Natural killer cell (primary cell): ENCODE measurements at places on chromosomes 1 and 21. TPM values are rescaled to one million over a fixed set of nuclear protein-coding genes. Genes with fewer than 3 reads are reported as not detected.

DNA sequence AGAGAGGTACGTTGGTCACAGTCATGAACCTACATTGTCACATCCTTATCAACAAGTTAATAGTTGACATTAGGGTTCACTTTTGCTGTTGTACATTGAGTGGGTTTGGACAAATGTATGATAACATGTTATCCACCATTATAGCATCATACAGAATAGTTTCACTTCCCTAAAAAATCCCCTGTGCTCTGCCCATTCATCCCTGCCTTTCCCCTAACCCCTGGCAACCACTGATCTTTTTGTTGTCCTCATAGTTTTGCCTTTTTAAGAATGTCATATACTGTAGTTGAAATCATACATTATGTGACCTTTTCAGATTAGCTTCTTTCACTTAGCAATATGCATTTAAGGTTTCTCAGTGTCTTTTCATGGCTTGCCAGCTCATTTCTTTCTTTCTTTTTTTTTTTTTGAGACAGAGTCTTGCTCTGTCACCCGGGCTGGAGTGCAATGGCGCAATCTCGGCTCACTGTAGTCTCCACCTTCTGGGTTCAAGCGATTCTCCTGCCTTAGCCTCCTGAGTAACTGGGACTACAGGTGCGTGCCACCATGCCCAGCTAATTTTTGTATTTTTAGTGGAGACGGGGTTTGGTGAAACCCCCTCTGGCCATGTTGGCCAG, 50.6 kb downstream of the UCK2 start:
- DNase-seq = no peak
- no peaks in the 10 kb centered on the region for H3K27me3 ChIP-seq
- H3K36me3 ChIP-seq = no peaks in the 10 kb centered on the region
- no peak overlapping the region for H3K27ac ChIP-seq
- H3K4me3 ChIP-seq = no peak overlapping the region
- peaks cover 9% of the 10 kb centered on the region for H3K4me1 ChIP-seq

- no peak overlapping the region for H3K27ac ChIP-seq
- H3K27me3 ChIP-seq = no peaks in the 10 kb centered on the region
Observed at GRCh38 chr1:161096530-161096929, 1.6 kb upstream of the KLHDC9 start.

GRCh38 chr1:39310015-39310414, 105.5 kb downstream of the MACF1 start:
- H3K36me3 ChIP-seq = peaks cover 74% of the 10 kb centered on the region
- H3K4me1 ChIP-seq = no peaks in the 10 kb centered on the region
- H3K4me3 ChIP-seq = no peak overlapping the region
- DNase-seq = no peak

DNA sequence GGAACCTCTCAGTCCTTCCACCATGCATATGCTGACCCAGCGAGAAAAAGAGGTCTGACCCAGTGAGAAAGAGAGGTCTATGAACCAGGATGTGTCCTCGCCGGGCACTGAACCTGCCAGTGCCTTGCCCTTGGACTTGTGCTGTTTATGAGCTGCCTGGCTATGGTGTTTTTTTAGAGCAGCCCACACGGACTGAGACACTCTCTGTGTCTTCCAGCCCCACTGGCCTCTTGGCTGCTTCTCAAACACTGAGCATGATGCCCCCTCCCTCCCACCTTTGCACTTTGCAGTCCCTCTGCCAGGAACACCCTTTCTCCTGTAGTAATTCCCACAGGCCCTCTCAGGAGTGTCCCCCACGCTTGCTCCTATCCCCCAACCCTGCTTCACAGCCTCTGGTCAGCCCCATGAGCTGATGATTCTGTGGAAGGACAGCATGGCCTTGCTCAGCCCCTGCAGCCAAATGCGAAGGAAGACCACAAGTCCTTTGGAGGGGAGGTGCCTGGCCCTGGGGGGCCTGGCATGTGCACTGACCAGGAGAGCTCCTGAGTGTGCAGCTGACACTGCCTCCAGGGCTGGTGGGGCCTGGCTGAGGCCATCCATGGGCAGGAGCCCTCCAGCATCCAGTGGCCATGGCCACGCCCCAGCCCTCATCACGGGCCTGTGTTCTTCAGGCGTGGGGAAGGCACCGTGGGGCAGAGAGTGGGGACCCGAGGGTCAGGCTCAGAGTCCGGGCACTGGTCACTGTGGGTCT, 23.8 kb downstream of the WNT3A start:
- no peak overlapping the region for H3K4me3 ChIP-seq
- peaks cover 2% of the 10 kb centered on the region for H3K27me3 ChIP-seq
- no peak overlapping the region for H3K27ac ChIP-seq
- no peaks in the 10 kb centered on the region for H3K4me1 ChIP-seq
- H3K36me3 ChIP-seq = no peaks in the 10 kb centered on the region
- DNase-seq = no peak

GRCh38 chr1:93331412-93331811, 14.3 kb upstream of the DR1 start:
- no peaks in the 10 kb centered on the region for H3K4me1 ChIP-seq
- H3K36me3 ChIP-seq = no peaks in the 10 kb centered on the region
- no peak overlapping the region for H3K27ac ChIP-seq

Gene CPLANE2
- total RNA-seq = 7.6 TPM
